D341Med (cell line): ENCODE measurements at places on chromosomes 16 and 17.

DNA sequence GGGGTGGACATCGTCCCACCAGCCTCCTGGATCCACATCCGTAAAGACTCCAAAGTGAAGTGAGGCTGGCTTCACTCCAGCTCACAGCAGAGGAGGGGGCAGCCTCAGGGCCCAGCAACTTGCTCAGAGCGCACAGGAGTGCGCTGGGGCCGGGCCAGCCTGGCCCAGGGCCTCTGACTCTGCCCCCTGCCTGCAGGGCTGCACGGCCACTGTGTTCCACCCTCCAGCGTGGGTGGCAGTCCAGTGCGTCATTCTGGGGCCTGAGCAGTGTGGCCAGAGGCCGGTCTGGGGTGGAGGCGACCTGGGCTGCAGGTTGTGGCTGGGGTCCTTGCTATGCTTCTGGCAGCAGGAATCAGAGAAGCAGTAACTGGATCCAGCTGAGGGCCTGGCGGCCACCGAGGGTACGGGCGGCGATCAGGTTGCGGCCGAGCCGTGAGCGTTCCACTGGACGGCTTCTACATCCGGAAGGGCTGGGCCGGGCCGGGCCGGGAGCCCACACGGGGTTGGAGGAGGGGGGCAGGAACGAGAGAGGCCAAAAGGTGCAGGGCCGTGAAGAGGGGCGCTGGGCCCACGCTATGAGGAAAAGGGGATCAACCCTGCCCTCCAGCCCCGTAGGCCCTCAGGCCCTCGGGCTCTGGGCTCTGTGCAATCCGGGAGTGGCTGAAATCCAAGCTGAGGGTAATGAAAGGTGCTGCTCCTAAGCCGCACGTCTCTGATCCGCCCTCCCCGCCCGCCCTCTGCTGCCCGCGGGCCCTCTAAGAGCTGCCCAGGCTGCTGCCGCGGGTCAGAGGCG, at the start of gene FSCN2:
FSCN2 (plus strand) TSS at position 787 of the 793 bp plus-strand sequence. CDS start 155 bp downstream, outside the sequence.
- DNase-seq = no peak

DNA sequence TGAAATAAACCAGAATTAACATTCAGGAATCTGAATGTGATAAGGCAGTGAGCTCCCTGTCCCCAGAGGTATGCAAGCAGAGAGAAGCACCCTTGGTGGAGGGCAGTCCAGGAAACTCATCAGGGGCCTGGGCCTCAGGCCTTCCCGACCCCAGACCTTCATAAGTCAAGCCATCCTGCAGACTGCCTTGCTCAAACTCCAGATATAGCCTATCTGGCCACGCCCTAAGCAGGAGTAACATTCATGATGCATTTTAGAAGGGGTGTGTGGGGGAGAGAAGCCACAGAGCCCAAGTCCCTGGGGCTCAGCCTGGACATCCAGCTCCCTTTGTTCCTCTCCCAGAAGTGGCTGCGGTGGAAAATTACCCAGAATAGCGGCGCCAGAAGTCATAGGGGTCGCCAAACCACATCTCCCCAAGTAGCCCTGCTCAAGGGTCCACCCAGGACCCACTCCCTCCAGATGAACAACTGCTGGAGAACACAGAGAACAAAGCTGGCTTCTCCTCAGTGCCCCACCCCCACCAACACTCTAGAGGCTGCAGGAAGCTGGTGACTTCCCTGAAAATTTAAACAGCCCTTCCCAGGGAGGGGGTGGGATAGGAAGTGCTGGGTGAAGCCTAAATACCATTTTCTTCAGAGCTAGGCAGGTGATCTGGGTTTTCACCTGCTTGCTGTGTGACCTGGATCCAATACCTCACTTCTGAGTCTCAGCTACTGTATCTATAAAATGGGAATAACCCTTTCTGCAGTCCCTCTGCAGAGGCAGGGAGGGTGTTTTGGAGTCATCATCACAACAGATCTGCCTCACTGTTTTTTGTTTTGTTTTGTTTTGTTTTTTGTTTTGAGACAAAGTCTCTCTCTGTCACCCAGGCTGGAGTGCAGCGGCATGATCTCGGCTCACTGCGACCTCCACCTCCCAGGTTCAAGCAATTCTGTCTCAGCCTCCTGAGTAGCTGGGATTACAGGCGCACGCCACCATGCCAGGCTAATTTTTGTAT, 1.5 kb upstream of the SREBF1 start:
- DNase-seq = no peak

- no peak for DNase-seq
These were observed 72.0 kb downstream of the ABCC6 start for GRCh38 chr16:16151315-16151714.

DNA sequence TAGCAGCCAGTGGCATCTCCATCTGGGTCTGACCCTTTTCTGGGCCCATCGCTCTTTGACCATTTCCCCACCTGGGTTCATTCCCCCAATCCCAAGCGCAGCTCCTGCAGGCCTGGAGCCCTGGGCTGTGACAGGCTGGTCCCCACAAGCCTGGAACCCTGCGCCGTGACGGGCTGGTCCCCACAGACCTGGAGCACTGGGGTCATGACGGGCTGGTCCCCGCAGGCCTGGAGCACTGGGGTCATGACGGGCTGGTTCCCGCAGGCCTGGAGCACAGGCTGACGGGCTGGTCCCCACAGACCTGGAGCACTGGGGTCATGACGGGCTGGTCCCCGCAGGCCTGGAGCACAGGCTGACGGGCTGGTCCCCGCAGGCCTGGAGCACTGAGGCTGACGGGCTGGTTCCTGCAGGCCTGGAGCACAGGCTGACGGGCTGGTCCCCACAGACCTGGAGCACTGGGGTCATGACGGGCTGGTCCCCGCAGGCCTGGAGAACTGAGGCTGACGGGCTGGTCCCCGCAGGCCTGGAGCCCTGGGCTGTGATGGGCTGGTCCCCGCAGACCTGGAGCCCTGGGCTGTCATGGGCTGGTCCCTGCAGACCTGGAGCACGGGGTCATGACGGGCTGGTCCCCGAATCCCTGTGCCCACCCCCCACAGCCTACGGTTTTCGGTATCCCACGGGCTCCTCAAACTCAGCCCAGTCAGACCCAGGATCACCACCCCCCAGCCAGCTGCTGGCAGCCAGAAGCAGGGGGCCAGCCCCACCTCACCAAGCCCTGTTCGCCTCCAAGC, 16.6 kb downstream of the TMC6 start:
- DNase-seq = peak; percentile 49

DNA sequence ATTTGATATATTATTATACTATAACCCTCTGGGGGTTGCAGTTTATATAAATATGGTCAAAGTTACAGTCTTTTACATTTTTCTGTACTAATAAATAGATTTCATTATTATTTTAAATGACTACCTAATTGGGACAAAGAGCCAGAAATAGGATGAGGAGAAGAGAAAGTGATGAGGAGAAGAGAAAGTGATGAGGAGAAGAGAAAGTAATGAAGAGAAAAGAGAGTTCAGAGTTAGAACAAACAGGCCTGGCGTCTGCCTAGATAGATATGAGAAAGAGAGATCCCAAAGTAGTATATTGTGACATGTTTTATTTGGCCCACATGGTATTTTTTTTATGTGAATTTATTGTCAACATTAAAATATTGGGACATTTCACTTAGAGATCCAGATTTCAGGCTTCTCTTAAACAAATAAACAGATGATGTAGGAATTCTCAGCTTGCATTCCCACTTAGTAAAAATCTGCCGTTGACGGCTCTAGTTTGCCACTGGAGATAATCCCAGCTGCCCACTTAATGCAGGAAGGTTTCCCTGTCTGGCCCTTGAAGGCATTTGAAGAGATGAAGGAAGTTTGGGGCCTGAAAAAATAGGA, 210.7 kb downstream of the STX8 start:
- no peak for DNase-seq

GRCh38 chr17:75036643-75037268, 10.0 kb downstream of the ATP5PD start:
- DNase-seq = no peak

GRCh38 chr16:65944361-65944760, 422.1 kb upstream of the CDH5 start:
- no peak for DNase-seq

GRCh38 chr17:34172390-34172918, 82.6 kb upstream of the CCL2 start:
- no peak for DNase-seq

- DNase-seq = no peak
These were observed 481.9 kb upstream of the ERCC4 start for GRCh38 chr16:13438064-13438463.

GRCh38 chr16:72877374-72878028, 170.4 kb downstream of the ZFHX3 start:
- no peak for DNase-seq

GRCh38 chr16:72827866-72828265, 220.1 kb downstream of the ZFHX3 start:
- no peak for DNase-seq

DNA sequence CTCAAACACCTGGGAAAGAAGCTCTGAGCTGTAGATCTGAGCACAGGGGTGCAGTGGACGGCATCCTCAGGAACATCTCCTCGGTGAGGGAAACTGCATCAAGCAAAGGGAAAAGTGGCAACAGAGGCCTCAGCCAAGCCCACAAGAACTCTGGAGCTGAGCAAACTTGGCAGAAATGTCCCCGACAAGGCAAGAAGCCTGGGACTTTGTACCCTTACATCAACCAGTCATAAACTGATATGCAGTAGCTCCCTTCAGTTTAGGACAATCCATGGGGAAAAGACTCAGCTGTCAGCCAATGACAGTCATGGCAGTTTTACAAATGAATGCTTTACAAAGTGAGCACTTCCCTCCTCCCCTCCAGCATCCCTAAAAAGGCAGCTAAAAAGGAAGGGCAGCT, 210.0 kb upstream of the DYNLRB2 start:
- no peak for DNase-seq

DNA sequence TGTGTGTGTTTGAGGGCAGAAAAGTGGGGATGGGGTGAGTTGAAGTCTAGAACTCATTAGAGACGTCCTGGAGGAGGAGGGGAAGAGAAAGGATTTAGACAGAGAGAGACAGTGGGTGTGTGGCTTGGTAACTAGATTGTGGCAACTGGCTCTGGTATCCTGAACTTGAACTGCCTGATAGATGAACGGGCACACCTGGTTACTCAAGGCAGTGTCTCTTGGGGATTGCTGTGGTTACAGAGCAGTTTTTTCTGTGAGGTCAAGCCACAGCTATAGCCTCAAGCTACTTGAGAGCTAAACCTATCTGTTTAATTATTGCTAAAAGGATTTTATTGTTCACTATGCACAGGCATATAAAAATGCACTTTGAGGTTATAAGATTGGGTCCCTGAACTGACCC, 29.8 kb upstream of the MYH2 start:
- DNase-seq = no peak

DNA sequence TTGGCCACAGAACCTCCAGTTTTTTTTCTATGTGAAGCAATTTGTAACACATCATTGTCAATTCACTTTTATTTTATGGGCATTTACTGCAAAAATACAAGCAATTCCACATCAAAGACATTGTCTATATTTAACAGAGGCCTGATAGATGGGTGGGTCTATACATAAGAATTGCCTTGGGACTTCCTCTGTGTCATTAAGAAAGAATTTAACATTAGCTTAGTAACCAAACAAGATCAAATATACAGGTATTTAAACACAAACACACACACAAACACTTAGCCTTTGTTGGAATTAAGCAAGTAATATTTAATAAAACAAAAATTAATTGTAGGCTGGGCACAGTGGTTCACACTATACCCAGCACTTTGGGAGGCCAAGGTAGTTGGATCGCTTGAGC, 4.3 kb upstream of the PITPNC1 start:
- no peak for DNase-seq

- no peak for DNase-seq
These were observed 93.5 kb downstream of the GOSR1 start for GRCh38 chr17:30570596-30571265.
